Stimulated activated CD4-positive, alpha-beta T cell treated with anti-CD3 and anti-CD28 coated beads, Interleukin-15, amount 100 ng/mL, for 1 hour (primary cell): ENCODE measurements at places on chromosomes 7 and 10.

DNA sequence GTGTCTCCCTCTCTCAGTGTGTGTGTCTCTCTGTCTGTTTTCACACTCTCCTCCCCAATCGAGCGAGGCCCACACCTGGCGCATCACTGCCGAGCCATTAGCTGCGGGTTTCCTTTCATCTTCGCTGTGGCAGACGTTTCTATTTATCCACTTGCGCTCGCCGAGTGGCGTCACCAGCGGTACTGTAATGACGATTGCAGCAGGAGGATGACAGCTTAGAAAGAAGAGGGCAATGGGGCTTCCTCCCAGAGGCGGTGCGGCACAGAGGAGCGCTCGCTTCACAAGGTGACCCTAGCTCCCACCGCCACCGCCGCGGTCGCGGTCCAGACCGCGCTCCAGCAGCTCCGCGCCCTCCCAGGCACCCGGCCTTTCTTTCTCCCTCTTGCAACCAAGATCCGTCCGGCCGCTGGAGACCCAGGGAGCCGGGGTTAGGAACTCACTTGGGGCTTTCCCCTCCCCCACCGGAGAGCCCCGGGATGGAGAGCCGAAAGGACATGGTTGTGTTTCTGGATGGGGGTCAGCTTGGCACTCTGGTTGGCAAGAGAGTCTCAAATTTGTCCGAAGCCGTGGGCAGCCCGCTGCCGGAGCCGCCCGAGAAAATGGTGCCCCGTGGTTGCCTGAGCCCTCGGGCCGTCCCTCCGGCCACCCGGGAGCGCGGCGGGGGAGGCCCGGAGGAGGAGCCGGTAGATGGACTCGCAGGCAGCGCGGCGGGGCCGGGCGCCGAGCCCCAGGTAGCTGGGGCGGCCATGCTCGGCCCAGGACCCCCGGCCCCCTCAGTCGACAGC, at the start of gene EVX1:
Gene EVX1, plus strand, starts transcription at position 248 of the 785 bp plus-strand sequence. Its CDS starts 229 bp downstream, at position 477.
- DNase-seq: no peak

- no peak for DNase-seq
Measured at GRCh38 chr7:24251568-24251967, 32.4 kb upstream of the NPY start.

DNA sequence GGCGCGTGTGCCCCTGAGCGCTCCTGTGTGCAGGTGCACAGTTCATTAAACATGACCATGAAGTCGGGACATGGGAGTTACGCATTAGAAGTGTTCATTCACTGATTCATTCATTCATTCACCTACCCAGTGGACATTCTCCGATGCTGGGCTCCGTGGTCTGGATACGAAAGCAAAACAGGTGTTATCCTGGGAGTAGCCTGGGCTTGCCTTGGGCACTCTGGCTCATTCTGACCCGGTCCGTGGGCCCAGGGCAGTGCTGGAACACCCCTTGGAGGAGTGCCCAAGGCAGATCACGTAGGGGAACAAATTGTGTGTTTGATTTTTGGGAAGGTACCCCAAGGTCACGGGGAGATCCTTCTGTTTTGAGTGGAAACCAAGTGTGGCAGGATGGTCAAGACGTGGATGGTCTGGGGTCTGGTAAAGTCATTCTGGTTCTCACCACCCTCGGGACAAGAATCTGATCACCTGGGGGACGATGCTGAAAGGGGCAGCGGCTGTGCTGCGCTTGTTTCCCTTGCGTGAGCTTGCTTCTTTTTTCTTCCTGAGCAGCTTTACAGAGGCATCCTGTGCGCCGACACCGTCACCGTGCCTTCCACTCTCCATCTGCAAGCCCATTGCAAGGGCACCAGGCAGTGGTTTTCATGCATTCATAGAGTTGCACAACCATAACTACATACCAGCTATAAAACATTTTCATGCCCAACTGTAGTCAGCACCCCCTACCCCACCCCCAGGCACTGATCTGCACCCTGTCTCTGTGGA, 10.1 kb downstream of the ELFN1 start:
- DNase-seq: no peak

GRCh38 chr10:132929953-132930548, 12.3 kb downstream of the CFAP46 start:
- DNase-seq: no peak

GRCh38 chr10:119358152-119358512, 150.8 kb downstream of the GRK5 start:
- DNase-seq: no peak

- no peak for DNase-seq
Measured at GRCh38 chr10:110275128-110275729, 29.5 kb downstream of the SMNDC1 start.

GRCh38 chr10:79045566-79046175, 23.1 kb upstream of the ZMIZ1 start:
- no peak for DNase-seq

- no peak for DNase-seq
Measured at GRCh38 chr7:43004082-43004481, 71.9 kb downstream of the MRPL32 start.

GRCh38 chr10:102633287-102633686, 11.0 kb upstream of the TRIM8 start:
- DNase-seq: no peak

DNA sequence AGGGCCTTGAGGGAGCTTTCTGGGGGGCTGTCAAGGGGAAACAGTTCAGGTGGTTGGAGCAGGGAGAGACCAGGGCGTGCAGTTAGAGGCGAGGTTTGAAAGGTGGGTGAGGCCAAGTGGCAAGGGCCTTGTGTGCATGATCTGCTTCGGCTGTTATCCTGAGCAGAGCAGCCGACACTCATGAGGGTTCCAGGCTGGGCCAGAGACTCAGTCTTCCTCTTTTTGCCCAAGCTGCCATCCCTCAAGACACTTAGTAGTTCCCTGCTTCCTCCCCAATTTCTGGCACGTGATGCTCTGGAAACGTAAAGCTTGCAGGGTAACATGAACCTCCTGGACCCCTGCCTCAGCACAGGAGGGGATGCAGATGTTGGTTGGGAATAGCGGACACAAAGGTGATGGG, 44.1 kb downstream of the KLRG2 start:
- DNase-seq: no peak

GRCh38 chr10:60978287-60979115, 34.5 kb upstream of the RHOBTB1 start:
- DNase-seq: no peak

DNA sequence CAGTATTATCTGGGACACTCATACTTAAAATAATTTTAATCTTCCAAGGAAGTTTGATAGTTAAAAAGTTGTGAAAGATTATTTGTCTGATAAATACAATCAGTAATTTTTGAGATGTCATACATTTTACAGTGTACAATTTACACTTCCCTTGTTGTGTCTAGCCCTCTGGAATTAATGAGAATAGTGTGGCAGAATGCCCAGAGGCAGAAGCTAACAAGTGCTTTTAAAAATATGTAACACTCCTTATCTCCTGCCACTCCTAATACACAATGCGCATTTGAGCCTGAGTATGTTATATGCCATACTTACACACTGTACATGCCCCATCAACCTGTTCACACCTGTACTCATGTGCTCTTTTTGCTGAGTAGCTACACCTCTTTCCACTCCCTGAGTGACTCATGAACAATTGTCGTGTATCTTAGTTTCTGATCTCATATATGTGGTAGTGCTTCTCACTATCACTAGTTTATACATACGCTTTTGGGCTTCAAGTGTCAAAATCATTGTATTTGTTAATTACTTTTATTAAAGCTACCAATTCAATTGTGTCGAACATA, 106.9 kb upstream of the GNAI1 start:
- no peak for DNase-seq

- DNase-seq: no peak
Measured at GRCh38 chr7:96040250-96040772, 268.0 kb downstream of the DYNC1I1 start.

DNA sequence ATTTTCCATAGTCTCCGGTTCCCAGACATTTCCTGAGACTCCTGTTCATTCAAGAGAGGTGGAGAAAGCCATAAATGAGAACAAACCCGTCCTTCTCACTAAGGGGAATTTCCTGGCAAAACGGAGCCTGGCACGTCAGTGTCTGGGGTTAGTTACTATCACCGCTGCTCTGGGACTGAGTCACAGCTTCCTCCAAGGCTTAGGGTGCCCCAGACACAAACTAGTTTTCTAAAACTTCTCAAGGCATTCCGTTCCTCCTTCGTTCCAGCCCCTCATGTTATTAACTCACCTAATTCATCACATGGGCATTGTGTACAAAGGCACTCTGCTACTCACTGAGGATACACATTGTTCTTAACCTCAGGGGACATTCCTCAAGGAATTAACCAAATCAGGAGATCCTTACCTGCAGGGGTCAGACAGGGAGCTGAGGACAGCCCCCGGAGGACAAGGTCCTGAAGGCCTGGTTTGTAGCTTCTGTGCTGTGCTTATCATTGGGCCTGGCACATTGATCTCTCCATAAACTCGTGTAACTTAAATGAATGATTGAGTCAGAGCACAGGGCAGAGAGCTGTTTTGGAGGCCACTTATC, 103.0 kb upstream of the KLF6 start:
- peak; percentile 29 for DNase-seq

DNA sequence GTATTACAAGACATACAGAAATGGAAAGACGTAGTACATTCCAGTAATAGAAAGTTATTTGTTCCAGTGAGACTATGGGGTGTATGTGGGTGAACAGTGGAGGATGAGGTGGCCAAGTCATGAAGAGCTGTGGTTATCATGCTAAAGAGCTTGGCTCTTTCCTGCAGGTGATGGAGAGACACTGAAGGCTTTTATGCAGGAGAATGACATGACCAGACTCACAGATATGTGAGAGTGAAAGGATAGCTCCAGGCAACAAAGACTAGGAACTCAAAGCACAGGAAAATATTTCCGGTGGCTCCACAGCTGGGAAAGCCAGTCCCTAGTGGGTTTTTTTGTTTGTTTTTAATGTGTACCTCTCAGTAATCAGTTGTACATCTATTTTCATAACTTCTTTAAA, 133.5 kb downstream of the TSPAN12 start:
- DNase-seq: no peak

- no peak for DNase-seq
Measured at GRCh38 chr10:5550621-5551530, 26.1 kb downstream of the CALML3 start.

GRCh38 chr7:138756591-138757242, 41.1 kb upstream of the TMEM213 start:
- no peak for DNase-seq

- no peak for DNase-seq
Measured at GRCh38 chr7:151241755-151242096, 6.8 kb downstream of the SMARCD3 start.

GRCh38 chr10:34682580-34682979, 132.5 kb downstream of the PARD3 start:
- DNase-seq: no peak

DNA sequence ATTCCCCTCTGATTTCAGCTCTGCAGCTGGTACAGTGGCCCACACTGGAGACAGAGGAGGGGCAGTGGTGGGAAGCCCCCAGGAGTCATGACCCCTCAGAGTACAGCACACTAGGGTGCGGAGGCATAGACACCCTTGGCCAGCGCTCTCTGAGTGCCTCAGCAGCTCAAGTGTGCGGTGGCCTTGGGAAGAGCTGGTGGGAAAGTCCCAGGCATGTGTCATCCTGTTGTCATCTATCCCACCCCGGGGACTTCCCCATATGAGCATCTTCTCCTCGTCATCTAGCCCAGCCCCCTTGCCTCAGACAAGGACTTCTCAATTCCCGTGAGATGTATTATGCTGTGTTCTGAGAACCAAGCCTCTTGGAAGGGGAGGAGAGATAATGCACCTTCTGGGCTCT, 15.6 kb upstream of the PPIF start:
- peak; percentile 62 for DNase-seq

DNA sequence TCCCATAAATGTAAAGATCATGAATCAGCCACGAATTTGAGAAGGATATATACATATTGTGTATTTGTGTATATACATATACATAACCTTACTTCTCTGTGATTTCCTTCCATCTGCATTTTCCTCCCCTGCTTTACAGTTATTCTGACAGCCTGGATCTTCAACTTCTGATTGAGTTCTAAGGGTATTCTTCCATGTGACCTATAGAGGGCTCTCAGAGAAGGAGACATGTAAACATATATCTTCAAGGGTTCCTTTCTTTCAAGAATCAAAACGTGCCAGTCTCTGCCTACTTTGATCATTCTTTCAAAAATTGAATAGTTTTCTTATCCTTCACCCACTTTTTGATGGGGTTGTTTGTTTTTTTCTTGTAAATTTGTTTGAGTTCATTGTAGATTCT, 453.7 kb upstream of the POT1 start:
- no peak for DNase-seq

DNA sequence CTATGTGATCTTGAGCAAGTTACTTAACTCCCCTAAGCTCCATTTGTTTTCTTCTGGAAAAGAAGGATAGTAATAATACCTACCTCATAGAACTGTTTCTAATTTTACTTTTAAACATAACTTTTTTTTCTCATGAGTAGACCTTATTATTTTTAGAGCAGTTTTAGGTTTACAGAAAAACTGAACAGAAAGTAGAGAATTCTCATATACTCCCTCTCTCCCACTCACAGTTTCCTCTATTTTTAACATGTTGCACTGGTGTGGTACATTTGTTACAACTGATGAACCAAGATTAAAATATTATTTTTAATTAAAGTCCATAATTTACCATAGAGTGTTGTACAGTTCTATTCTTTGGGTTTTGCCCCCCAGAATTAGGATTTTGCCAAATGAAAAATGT, 221.3 kb upstream of the CSTF2T start:
- no peak for DNase-seq

- DNase-seq: no peak
Measured at GRCh38 chr10:96359616-96360015, 814 bp upstream of the OPALIN start.

GRCh38 chr7:124784879-124785818, 19.6 kb upstream of the GPR37 start:
- DNase-seq: no peak

DNA sequence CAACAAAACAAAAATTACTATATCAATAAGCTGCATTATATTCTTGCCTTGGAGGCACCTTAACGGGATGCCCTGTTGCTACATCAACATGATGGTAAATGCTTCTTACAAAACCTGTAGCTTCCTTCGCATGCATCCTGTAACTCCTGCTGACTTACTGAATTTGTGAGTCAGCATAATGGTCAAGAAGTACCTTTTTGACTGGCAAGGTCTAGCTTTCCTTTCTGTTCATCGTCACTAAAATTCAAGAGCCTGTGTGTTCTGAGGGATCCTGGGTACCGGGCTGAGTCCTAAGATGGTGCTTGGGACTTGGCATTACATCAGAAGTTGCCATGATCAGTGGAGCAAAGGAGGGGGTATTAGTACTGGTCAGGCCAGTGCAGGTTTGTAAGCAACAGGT, 4.9 kb downstream of the PFKFB3 start:
- DNase-seq: no peak
